H7 (cell line): ENCODE measurements at places on chromosomes 5 and 9. TPM values are rescaled to one million over a fixed set of nuclear protein-coding genes. Genes with fewer than 3 reads are reported as not detected.

- DNase-seq: peak; percentile 26
These were observed 70.5 kb downstream of the SNX24 start for GRCh38 chr5:122915717-122916461.

GRCh38 chr5:4252385-4252784, 656.8 kb downstream of the IRX1 start:
- DNase-seq: no peak

DNA sequence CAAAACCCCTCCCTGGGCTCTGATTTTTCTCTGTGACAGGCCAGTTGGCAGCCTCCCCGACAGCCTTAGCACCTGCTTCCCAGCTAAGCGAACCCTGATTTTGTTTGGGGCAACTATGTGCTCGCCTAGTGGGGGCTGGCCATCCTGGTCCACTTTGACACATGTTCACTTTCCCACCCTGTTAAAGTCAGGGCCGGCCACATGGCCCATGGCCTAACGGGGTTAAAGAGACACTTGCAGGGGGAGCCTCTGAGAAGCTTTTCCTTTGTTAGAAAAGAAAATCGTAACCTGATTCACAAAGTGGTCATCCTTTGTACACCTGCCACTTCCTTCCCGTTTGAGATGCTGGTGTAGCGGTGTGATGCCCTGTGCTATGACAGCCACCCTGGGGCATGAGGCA, 1.3 kb upstream of the CACNA1B start:
- DNase-seq: no peak

- DNase-seq: no peak
These were observed 67.1 kb upstream of the CLINT1 start for GRCh38 chr5:157925786-157926671.

DNA sequence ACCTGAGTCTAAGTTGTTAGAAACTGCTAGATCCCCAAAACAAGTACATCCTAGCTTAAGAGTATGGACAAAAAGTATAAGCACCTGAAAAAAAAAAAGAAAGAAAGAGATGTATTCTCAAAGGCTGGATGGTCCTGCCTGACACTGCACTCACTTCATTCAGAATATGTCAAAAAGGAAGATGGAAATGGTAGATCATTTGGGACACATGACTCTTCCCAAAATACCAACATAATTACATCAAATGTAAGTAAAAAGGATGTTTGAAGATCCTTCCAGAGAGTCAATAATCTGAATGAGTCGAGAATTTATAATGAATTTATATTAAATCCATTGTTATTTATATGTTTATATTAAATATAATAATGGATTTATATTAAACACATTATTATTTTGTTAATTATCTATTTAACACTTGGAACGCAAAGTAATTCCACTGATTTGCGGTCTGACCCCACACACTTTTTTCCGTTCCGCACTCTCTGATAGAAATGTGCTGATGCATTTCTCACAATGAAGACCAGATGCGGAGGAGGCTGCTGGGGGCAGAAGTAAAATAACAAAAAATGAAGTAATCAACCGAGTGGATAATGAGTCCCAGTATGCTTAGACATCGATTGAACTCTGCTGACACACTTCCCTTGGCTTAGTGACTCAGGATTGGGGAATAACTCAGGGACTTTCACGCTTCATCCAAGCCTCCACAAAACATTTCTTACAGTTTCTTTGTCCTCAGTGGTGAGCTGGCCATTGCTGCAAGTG, 201.2 kb downstream of the ADAMTS12 start:
- no peak for DNase-seq

- peak; percentile 49 for DNase-seq
These were observed 1062.6 kb downstream of the NR2F1-AS1 start for GRCh38 chr5:92518318-92518904.

DNA sequence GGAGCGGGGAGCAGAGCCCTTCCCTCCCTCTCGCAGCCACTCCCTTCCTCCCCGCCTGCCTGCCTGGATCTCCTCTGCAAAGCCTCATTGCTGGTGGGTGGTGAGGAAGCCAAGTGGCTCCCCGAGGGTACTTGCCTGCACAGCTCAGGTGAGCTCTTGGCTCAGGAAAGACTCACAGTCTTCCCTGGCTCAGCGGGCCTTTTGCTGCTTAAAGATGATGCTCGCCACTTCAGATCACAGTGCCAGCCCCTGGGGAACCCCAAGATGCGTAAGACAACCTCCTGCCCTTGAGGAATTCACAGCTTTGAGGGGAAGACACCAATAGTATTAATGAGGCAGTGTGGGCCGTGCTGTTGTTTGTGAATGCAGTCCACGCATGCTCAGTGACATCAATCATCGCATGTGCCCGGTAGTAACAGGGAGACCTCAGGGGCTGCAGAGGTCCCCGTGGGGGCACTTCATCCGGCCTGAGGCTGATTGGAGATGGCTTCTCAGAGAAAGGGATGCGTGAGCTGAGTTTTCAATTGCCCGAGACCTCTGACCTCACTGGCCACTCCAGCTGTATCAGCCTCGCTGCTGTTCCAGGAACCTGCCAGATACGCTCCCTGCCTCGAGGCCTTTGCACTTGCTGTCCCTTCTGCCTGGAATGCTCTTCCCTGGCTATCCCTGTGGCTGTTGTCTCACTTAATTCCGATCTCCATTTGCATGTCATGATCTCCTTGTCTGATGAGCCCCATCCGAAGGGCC, 36.8 kb downstream of the ERGIC1 start:
- no peak for DNase-seq

- DNase-seq: no peak
These were observed 21.3 kb downstream of the GPR151 start for GRCh38 chr5:146494656-146495055.

The FOXB2 gene
- total RNA-seq: 0.90 TPM in 1 of 2 replicates, not detected in the other

The NEUROG1 gene
- not detected in 2 replicates for total RNA-seq

The PTGDS gene
- 1.3 and 2.0 TPM in 2 replicates for total RNA-seq

The CCDC187 gene
- total RNA-seq: 0.04 TPM in 1 of 2 replicates, not detected in the other

The SYK gene
- total RNA-seq: 0.38 and 2.7 TPM in 2 replicates

The PTPN3 gene
- total RNA-seq: 0.62 and 2.0 TPM in 2 replicates

The BARHL1 gene
- 0.07 TPM in 1 of 2 replicates, not detected in the other for total RNA-seq

The DDX31 gene
- 28.9 and 36.2 TPM in 2 replicates for total RNA-seq
